ENCODE measurements at places on chromosomes 7 and 10.

GRCh38 chr10:11050301-11051287 lies 32.9 kb downstream of the CELF2 start:
- DNase-seq: no peak

DNA sequence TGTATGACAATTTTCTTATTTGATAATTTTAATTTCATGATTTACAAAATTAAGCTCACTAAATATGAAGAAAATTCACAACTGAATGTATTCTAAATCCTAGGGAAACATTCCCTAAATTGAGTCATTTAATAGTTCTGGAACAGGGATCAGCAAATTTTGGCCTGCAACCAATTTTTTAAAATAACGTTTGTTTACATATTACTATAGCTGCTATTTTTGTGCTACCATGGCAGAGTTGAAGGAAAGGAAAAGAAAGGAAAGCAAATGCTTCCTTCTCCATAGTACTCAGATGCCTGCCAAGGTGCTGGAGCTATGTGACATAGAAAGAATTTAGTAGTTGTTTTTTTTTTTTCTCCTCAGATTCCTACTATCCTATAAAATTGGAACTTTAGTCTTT lies 1307.7 kb upstream of the LRRTM3 start:
- DNase-seq: no peak

- DNase-seq: no peak
These were observed 136.9 kb upstream of the CDK6 start for GRCh38 chr7:92973293-92973731.

DNA sequence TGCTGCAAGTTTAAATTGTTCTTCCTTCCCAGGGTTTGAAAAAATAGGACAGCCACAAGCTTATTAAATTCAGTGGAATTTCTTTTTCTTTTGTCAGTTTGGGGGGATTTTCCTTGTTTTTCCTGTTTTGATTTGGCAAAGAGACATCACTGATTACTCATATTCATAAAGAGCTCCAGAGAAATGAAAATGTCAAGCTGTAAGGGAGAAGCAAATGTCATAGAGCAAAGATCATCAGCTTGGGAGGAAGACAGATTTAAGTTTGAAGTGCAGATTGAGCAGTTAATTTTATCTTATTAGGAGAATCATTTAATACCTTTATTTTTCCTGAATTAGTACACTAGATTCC lies 255.8 kb upstream of the PHYHIPL start:
- DNase-seq: no peak
